ENCODE measurements at places on chromosomes 7 and 10. TPM values are rescaled to one million over a fixed set of nuclear protein-coding genes. Genes with fewer than 3 reads are reported as not detected.

Gene GCK
- 0.05 TPM for total RNA-seq

Gene ZCWPW1
- 1.6 TPM for total RNA-seq

Gene MLXIPL
- 1.1 TPM for total RNA-seq

Gene EVX1
- 0.18 TPM for total RNA-seq

Gene SHOC2
- 17.2 TPM for total RNA-seq

Gene APBB1IP
- 5.2 TPM for total RNA-seq
